T-cell (primary cell): ENCODE measurements at places on chromosomes 4 and X.

DNA sequence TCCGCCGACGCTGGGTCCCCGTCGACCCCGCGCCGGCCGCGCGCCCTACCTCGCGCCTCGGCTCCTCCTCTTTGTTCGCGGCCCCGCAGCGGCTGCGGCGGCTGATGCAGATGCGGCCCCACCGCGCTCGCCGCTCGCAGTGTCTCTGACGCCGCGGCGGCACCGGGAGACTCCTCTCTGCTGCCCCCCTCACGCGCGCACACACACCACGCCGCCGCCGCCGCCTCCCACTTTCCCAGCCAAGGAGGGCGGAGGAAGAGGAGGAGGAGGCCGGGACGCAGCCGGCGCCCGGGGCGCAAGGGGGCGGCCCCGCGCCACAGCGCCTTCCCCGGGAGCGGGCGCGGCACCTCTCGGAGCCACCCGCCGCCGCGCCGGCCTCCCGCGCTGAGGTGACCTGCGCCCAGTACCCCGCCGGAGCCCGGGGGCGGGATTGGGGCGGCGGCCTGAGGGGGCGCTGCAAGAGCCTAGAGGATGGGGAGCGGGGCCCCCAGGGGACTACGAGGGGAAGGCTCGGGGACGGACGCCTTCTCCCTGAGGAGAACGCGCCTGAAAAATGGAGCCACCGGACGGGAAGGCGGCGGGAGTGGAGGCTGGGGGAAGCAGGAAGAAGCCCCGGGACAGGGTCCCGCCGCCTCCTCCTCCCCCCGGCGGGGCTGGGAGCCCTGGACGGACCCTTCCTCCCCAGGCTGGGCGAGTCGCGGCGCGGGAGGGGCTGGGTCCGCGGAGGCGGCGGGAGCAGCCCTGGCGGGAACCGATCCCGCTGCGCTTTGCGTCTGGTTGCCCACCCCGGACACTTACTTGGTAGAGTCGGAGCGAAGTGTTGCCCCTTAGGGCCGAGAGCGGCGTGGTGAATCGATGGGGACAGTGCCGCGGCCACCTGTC lies at the start of gene SH3RF1:
Gene SH3RF1, minus strand, starts transcription at position 147 of the 882 bp plus-strand sequence. CDS start 1,744 bp downstream, outside the sequence.
- no peak for DNase-seq

DNA sequence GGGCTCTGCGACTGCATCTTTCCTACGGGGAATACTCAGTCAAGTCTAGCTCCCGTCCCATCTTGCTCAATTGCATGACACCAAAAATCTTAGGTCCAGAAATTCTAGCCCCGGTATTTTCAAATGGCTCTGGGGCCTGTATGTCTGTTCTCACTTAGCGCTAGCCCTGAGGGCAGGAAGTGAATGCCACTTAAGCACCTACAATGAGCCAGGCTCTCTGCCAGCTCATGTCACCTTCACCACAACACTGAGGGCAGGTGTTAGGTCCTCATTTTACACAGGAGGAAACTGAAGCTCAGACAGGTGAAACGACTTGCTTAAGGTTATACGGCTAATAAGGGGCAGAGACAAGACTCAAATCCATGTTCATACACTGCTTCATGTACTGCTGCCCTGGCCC lies 282.8 kb downstream of the PPP1R2C start:
- peak; percentile 22 for DNase-seq

DNA sequence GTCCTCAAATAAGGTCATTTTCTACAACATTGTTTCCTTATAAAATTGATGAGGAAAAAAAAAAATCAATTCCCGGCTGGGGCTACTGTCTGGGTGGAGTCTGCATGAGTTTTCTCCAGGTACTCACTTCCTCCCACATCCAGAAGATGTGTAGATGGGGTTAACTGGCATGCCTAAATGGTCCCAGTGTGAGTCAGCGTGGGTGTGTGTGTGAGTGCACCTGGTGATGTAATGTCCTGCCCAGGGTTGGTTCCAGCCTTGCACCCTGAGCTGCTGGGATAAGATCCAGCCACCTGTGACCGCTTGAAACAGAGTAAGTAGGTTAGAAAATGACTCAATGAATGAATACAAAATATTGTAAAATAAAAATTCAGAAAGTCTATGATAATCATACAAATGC lies 11.1 kb downstream of the USP26 start:
- no peak for DNase-seq

GRCh38 chrX:53768451-53768850 lies 81.9 kb upstream of the HUWE1 start:
- DNase-seq = no peak

- DNase-seq = peak; percentile 9
Measured at GRCh38 chr4:76897536-76898384, at the start of gene SOWAHB. Gene SOWAHB, minus strand, starts transcription at chr4:76898144. Its CDS starts 295 bp downstream, at chr4:76897849.

- no peak for DNase-seq
Measured at GRCh38 chr4:99159699-99160098, 15.6 kb upstream of the ADH4 start.

GRCh38 chr4:150078041-150078578 lies at the start of gene DCLK2:
Gene DCLK2, plus strand, starts transcription at chr4:150078445. Its CDS starts 583 bp downstream, at chr4:150079028.
- DNase-seq = no peak
